Hematopoietic multipotent progenitor cell treated with erythropoietin and hydrocortisone succinate and interleukin-3 and kit ligand, for 4 days (in vitro differentiated cells): ENCODE measurements at places on chromosomes 5 and 9.

- no peak for DNase-seq
Measured at GRCh38 chr9:374736-375135, 160.1 kb downstream of the DOCK8 start.

GRCh38 chr5:142119051-142119625 lies 10.6 kb downstream of the NDFIP1 start:
- peak; percentile 76 for DNase-seq

DNA sequence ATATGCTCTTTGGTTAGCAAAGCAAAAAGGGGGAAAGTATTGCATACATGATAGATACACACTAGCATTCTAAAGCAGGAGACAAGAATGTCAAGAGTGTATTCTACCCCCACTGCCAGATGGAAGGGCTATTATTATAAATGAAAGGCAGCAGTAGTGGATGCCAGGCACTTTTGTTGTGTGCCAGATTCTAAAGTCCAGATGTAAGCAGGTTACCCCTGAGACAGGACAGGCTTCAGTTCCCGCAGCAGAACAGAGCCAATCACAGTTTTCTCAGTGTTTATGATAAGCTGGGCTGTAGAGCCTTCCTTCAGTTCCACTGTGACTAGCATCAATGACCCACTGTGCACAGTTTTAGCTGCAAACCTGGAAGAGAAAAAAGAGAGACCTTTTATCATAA lies 226.6 kb upstream of the TBCA start:
- no peak for DNase-seq

DNA sequence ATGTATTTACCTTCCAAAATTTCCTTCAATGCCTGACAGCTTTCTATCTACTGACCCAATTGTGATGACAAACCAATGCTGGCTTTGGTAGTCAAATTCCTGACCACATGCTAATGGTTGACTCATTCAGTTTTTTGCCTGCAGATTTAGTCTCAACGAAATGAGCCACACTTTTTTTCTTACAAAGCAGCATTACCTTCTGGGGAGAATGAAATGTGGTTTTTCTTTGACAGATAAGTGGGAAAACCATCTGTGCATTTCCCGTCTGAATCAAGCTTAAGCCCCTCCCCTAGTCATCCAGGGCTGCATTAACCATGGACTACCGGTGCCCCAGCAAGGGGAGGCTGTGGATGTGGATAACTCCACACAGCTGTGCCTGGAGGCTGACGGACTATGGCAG lies 99.6 kb upstream of the TAF11L2 start:
- DNase-seq, result peak; percentile 63

DNA sequence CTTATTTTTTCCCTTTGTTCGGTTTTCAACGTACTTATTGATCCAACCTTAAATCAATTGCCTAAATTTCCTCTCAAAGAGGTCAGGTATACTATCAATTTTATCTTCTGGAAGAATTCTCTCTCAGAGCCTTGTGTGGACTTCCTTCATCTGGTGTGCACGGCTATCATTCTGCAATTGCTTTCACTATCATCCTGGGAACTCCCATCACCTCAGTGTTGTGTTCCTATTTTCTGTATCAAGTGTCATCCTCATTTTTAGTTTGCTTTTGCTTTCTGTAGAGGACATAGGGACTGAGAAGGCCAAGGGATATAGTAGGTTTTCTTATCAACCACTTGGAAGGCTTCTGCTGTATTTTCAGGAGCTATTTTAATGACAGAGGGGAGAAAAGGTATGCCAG lies 11.3 kb downstream of the STOM start:
- DNase-seq, result no peak

DNA sequence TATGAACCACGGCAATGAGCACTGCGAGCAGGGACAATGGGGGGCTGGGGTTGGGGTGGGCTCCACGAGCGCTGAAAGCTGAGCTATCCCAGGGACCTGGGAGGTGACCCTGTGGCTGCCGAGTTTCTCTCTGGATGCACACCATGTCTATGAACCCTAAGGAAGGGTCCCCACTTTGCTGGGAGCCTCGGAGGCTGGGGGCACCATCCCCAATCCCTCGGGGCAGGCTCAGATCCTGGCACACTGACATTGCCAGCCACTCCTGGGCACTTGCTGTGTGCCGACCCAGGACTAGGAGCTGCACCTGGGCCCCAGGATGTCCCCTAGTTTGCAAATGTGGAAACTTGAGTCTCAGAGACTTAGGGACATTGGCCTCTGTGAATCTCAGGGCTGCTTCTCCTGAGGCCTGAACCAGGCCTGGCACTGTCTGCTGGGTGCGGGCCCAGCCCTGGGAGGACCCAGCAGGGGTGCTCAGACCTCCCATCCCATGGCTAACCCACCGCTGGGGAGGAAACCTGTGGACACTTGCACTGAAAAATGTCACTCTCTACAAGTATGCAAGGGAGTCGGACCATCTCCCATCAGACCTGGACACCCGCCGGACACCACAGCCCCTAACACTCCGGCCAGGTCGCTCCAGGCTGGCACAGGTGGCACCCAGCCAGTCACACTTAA lies 13.0 kb upstream of the CAMSAP1 start:
- DNase-seq, result no peak

- DNase-seq, result no peak
Measured at GRCh38 chr9:85055506-85056202, 386.1 kb downstream of the NTRK2 start.

GRCh38 chr9:130327781-130328348 lies 62.3 kb downstream of the HMCN2 start:
- no peak for DNase-seq

GRCh38 chr9:113600023-113600823 lies 136.7 kb downstream of the RGS3 start:
- no peak for DNase-seq

DNA sequence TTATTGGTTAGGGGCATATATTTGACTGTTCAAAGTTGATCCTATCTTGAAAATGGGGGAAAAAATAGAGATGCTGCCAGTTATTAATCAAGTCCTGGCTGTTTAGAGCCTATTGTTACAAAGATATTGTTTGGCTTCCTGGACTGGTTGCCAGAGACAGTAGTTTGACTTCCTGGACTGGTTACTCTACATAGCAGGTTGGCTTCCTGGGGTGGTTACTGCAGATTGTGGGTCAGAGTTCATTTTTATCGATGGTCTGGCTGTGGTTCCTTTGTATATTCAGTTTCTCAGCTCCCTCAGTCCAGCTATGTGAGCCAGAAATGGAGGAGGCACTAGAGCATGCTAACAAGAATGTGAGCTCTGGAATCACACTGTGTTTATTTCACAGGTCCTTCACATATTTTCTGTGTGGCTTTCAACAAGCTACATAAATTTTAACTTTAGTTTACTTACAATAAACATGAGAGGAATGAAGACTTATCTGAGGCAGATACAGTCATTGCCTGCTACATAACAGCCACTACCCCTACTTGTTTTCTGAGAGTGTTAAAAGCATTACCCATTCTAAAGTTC lies 137.6 kb downstream of the TRPM3 start:
- DNase-seq, result no peak

GRCh38 chr5:1743769-1744085 lies 55.9 kb downstream of the MRPL36 start:
- no peak for DNase-seq

GRCh38 chr5:124297826-124298225 lies 448.6 kb downstream of the ZNF608 start:
- DNase-seq, result no peak

DNA sequence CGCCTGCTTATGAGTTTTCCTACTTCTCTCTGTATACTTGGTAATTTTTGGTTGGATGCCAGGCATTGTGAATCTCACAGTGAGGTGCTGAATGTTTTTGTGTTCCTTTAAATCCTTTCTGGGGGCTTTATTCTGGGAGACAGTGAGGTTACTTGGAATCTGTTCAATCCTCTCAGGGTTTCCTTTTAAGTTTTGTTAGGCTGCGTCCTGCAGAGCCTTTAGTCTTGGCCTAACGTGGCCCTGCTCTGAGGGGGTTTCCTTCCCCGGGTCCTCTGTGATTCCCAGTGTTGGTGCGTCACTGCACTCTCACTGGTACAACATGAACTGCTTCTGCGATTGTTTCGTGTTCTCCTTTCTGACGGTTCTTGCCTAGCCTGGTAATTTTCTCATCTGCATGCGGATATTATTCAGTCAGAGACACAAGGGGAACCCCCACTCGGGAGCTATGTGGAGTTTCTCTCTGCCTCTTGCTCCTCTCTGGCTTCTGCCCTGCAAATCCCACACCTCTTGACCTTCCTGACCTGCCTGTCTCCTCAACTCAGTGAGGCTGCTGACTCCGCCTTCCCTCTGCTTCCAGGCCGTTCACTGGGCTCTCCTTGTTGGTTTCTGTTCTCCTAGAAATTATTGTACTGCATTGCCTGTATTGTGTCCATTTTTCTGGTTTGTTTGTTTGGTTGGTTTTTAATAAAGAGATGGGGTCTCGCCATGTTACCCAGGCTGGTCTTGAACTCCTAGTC lies 128.1 kb downstream of the DAB2IP start:
- no peak for DNase-seq

DNA sequence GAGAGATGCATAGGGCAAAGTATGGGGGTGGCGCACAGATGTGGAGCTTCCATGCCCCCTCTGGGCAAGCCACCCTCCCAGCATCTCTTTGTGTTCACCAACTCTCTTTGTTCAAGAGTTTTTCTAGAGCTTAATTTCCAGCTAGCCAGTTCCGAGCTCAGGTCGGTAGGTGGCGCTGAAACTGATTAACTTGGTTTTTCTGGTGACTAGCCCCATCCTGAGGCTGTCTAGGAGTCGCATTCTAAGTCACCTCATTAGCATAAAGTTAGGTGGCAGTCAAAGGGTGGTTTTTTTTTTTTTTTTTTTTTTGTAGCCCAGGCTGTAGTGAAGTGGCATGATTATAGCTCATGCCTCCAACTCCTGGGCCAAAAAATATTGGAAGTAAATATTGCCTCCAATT lies 476.4 kb downstream of the KDM4C start:
- DNase-seq, result peak; percentile 71

DNA sequence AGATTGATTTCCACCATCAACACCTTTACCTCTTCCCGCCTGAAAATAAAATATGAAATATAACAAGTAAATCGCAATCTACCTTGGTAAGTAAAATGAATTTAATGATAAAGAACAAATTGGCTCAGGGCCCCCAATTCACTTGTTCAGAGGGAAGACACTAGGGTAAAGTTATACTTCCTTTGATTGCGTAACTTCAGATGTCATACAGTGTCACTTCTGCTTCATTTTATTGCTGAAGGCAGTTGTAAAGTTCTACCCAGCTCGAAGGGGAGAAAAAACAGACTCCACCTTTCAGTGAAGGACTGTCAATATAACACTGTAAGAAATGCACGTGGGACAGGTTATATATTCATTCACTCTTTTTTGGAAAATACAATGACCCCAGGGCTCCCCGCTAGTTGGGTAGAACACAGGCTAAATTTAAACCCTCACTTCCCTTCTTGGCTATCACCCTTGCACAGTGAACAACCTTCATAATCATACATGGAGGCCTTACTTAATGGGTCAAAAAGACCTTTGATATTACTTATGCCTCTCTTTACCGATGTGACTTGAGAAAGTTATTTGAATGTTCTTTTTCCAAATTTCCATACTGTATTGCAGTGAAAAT lies 848.8 kb downstream of the MAT2B start:
- DNase-seq, result peak; percentile 59

GRCh38 chr5:154049636-154050035 lies 10.9 kb downstream of the MFAP3 start:
- DNase-seq, result no peak

DNA sequence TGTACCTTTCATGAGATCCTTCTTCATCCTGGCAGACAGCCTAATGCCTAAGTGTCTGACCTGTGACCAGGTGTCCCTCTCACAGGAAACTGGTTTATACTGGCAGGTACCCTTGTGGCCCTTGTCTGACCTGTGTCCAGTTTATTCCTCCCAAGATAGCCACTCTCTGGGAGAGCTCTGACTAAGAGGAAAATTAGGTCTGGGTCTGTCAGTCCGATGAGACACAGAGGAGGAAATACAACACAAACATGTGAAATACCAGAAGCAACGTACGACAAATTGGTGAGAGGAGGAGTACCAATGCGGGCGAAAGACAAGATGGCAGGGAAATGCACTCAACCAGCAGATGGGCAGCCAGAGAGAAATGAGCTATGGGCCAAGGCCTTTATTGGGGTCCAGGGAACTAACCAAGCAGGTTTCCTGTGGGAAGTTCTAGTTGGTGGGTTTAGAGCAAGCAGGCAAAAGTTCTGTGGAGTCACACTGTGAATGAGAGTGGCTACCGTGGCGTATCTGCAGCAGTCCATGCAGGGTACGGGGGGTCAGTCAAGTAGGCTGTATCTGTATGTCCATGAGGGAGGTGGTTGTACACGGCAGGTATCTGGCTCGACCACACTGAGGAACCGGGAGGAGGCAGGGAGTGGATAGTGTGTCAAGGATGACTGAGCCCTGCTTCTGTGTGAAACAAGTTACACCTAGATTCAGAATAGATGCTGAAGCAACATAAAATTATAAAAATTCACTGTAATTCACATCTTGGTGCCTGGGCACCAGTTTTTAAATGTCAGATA lies 109.0 kb downstream of the MLLT3 start:
- no peak for DNase-seq

GRCh38 chr9:38000332-38000731 lies 68.7 kb downstream of the SHB start:
- DNase-seq, result no peak

DNA sequence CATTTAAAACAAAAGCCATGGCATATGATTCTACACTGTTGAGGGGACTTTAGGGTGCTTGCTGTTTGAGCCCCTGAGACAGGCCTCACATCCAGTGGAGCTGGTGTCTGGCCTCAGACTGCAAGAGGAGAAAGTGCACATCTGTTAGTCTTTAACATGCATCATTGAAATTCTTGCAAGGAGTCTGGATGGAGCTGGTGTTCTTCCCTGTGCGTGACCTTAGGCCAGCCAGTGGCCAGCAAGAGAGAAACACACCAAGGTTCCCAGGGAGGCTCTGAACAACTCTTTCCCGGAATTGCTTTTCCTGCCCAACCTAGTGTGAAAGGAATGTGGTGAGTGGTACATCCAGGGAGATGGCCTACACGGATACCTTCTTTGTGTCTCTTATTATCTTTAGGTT lies 282.8 kb upstream of the TNC start:
- DNase-seq, result no peak

DNA sequence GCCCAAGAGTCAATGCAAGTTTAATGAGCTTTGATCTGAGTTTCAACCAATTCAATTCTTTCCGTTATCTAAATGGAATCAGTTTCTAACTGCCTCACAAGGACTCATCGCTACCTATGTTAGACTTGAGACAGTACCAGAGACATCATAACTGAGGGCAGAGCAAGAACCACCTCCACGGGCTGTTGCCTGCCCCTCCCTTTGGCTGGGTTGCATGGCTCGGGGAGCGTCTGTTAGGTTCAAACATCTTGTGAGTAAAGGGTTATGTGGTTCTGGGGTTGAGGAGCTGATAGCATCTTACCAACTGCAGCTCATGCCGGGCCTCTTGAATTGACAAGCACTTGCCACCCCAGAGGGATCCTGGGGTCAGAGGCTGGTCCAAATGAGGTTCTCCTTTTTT lies 457.9 kb downstream of the ENC1 start:
- DNase-seq, result peak; percentile 44

- DNase-seq, result no peak
Measured at GRCh38 chr5:100832252-100833230, 70.5 kb downstream of the ST8SIA4 start.

GRCh38 chr9:32264170-32264864 lies 120.1 kb upstream of the ACO1 start:
- DNase-seq, result no peak

GRCh38 chr5:66628561-66628960 lies 32.4 kb downstream of the MAST4 start:
- DNase-seq, result no peak

- no peak for DNase-seq
Measured at GRCh38 chr5:4703931-4704458, 436.1 kb upstream of the ADAMTS16 start.

GRCh38 chr9:33687779-33688178 lies 107.6 kb upstream of the PRSS3 start:
- DNase-seq, result peak; percentile 84
